ENCODE measurements at places on chromosomes 2 and 18.

GRCh38 chr2:46331109-46331766 lies 34.0 kb downstream of the EPAS1 start:
- DNase-seq, result no peak

- no peak for DNase-seq
Measured at GRCh38 chr2:157565550-157565949, 63.1 kb downstream of the ACVR1C start.

- no peak for DNase-seq
Measured at GRCh38 chr2:209834767-209835166, 63.1 kb downstream of the UNC80 start.

GRCh38 chr2:204535764-204536163 lies 9.5 kb upstream of the PARD3B start:
- no peak for DNase-seq

DNA sequence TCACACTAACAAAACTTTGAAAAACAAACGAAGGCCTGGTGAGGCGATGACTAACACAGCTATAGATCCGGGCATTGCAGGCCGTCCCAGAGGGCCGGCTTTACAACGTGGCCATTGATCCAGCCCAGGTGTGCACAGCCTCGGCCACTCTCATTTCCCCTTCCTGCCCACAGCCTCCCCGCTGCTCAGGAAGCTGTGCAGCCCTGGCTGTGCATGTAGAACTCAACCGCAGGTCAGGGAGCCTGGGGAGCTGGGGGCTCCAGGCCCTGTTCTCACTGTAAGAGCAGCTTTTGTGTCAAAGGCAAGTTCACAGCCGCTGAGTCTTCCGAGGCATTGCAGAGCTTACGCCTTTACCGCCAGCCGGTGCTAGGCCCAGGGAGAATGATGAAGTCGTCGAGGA lies 87.2 kb downstream of the LONRF2 start:
- no peak for DNase-seq

GRCh38 chr2:55598056-55598795 lies 19.2 kb downstream of the PPP4R3B start:
- DNase-seq, result no peak

- no peak for DNase-seq
Measured at GRCh38 chr18:55559739-55560138, 28.3 kb downstream of the TCF4 start.

Data from nucleus accumbens (tissue), 56 donors.